Hematopoietic multipotent progenitor cell treated with erythropoietin and hydrocortisone succinate and interleukin-3 and kit ligand, for 4 days (in vitro differentiated cells): ENCODE measurements at places on chromosomes 13 and 19.

DNA sequence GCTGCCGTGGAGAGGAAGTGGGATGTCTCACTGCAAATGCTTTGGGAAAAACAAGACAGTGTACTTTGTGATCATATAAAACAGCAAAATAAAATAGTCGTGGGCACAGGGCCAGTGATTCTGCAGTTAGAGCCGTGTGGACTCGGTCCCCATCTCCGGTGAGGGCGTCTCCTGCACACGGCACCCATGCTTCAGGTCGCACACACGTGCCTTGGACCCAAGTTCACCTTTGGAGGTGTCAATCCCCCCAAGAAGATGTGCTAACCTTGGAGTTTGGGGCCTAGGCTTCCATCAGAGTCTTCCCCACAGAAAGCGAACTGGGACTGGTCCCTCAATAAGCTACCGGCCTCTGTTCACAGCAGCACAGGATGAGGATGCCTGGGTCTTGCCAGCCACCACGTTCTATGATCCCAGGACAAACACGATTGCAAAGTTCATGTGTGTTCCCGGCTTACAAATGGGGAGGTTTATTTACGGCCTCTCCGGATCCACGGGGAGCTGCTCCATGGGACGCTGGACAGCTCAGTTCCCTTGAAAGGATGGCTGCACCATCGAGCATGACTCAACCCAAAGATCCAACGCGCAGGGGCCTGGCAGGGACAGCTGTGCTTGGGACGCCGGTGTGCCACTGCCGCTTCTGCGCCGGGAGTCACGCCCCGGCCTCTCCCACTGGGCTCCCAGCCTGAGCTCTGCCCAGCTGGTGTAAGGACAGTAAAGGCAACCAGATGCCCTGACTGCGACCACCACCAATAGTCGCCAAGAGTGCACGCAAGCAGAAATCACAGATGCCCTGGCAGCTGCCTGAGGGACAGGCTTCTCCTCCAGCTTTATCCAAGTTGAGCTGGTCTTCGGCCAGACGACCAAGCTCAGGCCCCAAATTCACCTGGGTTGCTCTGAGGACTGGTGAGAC is 8.6 kb downstream of the GAS6 start:
- DNase-seq: no peak

DNA sequence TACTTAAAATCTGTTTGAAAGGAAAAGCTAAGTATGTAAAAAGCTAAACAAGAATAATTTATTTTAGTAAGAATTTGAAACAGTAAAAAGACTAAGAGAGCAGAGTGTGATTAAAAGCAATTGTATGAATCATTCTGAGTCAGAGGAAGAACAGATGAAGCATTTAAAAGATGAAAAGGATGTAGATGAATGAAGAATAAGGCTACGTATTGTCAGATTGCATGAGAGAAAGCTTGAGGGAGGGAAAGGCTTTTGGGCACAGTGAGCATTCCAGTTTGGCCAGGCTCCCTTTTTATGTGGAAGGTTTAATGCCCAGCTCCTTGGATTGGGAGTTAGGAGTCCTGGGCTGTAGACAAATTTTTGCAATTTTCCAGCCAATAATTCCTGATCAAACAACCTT is 117.7 kb downstream of the FREM2 start:
- DNase-seq: no peak

GRCh38 chr13:33263976-33264619 is 21.5 kb downstream of the STARD13 start:
- no peak for DNase-seq

GRCh38 chr13:101323601-101324000 is 92.7 kb downstream of the NALCN start:
- DNase-seq: no peak

DNA sequence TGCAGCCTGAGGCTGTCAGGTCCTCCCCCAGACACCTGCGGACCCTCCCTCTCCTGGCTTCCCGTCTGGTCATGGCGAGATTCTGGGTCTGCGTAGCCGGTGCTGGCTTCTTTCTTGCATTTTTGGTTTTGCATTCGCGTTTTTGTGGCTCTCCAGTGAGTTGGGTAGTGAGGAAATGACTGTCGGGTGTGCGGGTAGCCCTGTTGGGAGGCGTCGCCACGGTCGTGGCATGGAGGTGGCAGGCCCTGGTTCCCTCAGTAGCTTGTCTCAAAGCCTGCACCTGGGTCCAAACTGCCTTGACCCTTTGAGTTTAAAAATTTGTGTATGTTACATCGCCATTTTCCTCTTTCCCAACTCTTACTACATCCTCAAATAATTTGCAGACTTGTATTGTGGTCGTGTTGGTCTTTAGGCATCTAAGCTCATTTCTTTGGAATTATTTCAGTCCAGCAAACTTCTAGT is 344 bp downstream of the NHLRC3 start:
- peak; percentile 61 for DNase-seq

DNA sequence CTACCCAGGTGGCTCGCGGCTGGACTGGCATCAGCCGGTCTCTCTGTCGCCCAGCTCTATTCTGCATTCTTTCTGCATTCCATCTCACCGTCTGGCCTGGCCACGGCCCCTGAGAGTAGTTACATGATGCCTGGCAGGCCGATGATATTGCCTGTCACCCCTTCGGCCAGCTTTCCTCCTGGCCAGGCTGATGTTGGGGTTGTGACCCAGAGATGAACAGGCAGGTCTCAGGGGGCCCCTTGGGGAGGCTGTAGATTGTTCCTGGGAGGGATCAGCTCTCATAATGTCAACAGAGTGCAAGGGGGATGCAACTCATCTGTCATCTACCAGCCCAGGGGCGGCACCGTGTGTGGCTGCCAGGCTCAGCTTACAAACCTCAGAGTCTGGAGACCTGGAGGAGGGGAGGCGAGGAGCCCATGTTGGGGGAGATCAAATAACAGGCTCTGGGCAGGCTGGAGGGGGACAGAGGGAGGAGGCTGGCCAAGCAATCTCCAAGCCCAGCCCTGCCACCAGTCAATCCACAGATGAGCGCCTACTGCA is 13.6 kb upstream of the FBXO17 start:
- no peak for DNase-seq

GRCh38 chr19:7844951-7845350 is 14.9 kb downstream of the EVI5L start:
- no peak for DNase-seq

DNA sequence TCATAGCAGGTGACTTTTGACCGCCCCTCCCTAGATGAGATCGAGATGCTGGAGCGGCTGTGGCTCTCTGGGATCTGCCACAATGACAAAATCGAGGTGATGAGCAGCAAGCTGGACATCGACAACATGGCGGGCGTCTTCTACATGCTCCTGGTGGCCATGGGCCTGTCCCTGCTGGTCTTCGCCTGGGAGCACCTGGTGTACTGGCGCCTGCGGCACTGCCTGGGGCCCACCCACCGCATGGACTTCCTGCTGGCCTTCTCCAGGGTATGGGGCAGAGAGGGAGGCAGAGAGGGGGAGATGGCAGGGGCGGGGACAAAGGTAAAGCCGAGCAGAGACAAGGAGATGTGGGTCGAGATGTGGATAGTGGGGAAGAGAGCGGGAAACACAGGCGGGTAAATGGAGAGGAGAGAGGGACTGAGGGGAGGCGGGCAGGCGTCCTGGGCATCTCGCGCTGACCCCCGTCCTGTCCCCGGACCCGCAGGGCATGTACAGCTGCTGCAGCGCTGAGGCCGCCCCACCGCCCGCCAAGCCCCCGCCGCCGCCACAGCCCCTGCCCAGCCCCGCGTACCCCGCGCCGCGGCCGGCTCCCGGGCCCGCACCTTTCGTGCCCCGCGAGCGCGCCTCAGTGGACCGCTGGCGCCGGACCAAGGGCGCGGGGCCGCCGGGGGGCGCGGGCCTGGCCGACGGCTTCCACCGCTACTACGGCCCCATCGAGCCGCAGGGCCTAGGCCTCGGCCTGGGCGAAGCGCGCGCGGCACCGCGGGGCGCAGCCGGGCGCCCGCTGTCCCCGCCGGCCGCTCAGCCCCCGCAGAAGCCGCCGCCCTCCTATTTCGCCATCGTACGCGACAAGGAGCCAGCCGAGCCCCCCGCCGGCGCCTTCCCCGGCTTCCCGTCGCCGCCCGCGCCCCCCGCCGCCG is 3.4 kb upstream of the GRWD1 start:
- DNase-seq: no peak

- DNase-seq: peak; percentile 98
These were observed 811 bp downstream of the ARMC6 start for GRCh38 chr19:19034204-19034624.

DNA sequence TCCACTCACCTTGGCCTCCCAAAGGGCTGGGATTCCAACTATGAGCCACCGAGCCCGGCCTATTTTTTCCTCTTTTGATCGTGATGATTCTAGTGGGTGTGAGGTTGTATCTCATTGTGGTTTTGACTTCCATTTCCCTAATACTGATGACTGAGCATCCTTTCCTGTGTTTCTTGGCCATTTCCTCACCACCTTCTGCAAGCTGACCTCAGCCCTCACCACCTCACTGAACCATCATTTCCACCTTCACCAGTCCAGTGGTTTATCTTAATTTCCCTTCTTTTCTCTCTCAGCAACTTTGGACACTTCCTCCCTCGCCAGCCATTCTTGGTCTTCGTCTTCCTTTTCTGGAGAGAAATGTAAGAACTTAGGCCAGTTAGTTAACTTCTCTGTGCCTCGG is 13.0 kb upstream of the BICRA start:
- DNase-seq: no peak

GRCh38 chr19:5542665-5543064 is 25.1 kb downstream of the TINCR start:
- DNase-seq: no peak

GRCh38 chr13:65915195-65915594 is 1314.9 kb downstream of the PCDH9 start:
- no peak for DNase-seq

GRCh38 chr13:97125810-97126738 is 96.1 kb upstream of the MBNL2 start:
- peak; percentile 10 for DNase-seq

GRCh38 chr19:14073925-14074838 is 1.6 kb downstream of the MISP3 start:
- peak; percentile 37 for DNase-seq

DNA sequence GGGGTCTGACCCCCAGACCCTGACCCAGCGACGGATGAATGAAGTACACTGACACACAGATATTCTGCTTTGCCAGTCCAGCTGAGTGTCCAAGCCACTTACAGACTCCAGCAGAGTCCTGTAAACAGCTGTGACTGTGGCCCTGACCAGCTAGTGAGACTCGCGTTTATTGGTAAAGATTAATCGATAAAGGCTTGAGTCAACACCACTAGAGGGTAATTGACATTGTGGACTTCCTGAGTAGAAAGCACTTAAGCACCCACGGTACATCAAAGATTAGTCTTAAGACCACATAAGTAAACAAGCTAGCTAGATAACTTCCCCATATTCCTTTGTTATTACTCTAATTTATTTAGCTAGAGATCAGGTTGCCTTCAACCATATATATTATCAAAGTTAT is 146.0 kb downstream of the OXGR1 start:
- no peak for DNase-seq

DNA sequence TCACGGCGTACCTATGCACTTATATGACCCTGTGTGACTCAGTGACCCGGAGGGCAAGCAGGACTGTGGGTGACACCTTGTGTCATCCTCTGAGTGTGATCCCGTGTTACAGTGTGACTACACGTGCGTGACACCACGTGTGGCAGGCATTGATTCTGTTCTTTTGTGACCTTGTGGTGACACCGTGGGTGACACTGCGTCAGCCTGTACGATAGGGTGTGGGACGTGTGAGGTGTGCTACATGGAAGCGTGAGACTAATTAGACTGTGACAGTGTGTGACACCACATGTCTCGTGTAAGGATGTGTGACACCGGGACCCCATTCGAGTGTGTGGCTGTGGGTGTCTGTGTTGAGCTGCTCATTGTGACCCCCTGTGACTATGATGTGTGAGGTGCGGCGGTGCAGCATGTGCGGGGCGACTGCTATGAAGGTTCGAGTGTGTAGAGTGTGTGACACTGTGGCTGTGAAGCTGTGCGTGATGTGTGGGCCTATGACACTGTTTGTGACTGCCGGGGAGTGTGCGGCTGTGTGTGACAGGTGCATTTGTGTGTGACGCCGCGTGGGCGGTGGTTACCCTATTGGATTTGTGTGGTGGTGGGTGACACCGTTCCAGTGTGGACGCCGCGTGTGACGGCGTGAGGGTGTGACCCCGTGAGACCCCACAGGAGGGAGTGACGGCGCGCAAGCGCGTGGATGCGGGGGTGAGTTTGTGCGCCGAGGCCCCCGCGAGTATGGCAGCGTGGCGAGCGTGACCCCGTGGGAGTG is 399 bp upstream of the SPTBN4 start:
- DNase-seq: no peak

DNA sequence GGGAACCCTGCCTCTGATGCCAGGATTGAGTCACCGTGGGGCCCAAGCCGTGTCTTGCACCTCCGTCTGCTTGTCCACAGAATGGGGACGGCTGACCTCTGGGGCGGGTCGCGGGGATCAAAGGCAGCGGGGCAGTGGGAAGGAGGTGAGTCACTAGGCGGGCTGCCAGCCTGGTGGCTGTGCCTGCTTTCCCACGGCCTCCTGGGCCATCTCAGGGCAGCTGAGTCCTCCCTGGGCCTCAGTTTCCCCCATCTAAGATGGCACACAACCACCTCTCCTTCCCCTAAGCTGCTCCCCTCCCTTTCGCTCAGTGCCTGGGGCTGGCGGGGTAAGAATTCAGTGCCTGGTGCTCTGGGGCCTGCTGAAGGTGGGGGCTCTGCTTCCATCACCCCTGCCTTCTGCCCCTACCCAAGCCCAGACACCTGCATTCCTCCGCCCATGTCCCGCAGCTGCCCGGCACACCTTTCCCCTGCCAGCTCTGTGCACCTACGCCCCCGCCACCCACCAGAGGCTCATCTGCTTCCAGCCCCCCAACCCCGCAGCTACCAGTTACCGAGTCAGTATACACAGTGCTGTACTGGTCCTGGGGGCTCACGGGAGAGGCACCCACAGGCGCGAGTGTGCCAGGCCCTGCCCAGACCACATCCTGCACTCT is 3.5 kb downstream of the MKNK2 start:
- peak; percentile 44 for DNase-seq

GRCh38 chr13:75610466-75610865 is 25.7 kb upstream of the LMO7 start:
- DNase-seq: no peak

DNA sequence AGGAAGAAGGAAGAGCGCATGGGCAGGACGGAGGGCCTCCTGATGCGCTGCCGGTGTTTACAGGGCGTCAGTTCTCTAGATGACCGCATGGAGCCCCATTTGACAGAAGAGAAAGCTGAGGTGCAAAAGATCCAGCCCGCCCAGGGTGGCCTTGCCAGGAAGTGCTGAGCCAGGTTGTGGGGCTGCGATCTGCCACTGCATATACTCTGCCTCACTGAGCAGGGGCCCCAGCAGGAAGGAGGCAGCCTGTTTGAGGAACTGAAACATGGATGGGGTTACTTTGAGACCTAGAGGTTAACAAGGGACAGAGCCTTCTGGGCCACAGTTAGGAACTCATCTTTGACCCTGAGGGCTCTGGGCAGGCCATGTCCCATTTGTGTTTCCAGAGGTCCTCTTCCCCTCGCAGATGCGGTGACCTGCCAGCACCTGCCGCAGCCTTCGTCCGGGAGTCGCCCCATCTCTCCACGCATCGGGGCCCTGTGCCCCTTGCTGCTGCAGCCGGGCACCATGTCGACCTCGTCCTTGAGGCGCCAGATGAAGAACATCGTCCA is 3.2 kb downstream of the EPN1 start:
- no peak for DNase-seq

GRCh38 chr19:49951806-49952478 is 9.0 kb downstream of the SIGLEC11 start:
- no peak for DNase-seq
